ENCODE measurements at places on chromosomes 7 and 10. TPM values are rescaled to one million over a fixed set of nuclear protein-coding genes. Genes with fewer than 3 reads are reported as not detected.

- DNase-seq = peak; percentile 83
These were observed 109.9 kb downstream of the AHR start for GRCh38 chr7:17408245-17408903.

GRCh38 chr7:95213809-95214492 lies 110.4 kb downstream of the PON1 start:
- peak; percentile 56 for DNase-seq

Gene AKR1C2
- total RNA-seq = 24.7 TPM

GRCh38 chr7:30548845-30549244 lies 44.2 kb upstream of the GGCT start:
- peak; percentile 81 for DNase-seq

- no peak for DNase-seq
These were observed 216.9 kb downstream of the DYNC1I1 start for GRCh38 chr7:95989301-95989700.

- DNase-seq = peak; percentile 98
These were observed at the start of gene CCSER2 for GRCh38 chr10:84328418-84329195. TSS of gene CCSER2 (plus strand) at chr10:84328589. CDS start at chr10:84371053, 42,464 bp downstream.

Gene LIPM
- total RNA-seq = not detected

DNA sequence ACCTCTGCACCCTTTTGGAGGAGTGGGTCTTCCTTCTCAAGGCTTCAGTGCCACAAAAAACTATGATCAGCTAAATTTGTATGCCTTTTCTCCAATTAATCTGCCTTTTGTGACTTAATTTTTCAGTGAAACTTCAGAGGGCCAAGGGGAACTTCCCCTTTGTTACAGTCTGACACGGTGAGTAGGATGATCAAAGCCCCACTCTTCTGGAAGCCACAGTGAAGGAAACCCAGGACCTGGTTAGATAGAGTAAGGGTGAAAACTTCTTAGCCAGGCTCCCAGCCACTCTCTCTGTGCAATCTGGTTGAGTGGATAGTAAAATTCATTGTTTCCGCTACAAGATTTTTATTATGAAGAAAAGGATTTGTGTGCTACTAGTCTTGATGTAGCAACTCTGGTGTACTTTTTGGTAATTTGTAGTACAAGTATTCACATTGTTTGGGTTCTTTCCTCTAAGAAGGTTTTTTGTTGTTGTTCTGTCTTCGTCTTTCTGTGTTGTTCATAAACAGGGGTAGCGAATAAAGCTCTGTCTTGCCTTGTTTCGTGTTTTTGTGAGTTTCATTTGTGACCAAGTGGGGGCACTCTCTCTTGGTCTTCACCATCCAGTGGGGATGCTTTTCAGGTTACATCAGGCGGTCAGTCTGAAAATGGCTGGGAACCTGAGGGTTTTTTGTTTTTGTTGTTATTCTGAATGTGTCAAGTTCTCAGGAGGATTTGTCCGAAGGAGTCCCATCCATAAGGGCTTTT lies 268.5 kb upstream of the NPSR1 start:
- DNase-seq = no peak

DNA sequence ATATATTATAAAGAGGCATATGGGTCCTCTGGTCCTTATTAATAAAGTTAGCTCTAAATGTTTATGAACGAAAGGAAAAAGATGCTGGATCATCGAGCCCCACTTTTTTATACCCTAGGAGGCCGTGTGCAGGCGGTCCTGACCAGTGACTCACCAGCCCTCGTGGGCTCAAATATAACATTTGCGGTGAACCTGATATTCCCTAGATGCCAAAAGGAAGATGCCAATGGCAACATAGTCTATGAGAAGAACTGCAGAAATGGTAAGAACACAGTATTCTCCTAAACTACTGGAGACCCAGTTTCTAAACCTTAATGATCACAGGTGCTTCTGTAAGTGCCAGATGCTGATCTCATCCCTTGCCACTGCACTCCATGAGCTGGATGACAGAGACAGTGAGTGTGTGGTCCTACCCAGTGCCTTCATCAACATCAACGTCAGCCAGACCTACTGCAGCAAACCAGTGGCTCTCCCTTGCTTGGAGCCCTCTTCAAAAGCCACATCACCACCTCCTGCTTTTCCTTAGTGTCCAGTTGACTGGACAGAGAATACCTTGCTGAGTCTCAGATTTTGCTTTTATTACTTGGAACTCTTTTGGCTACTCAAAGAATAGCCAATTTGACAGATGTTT lies 7.6 kb downstream of the GPNMB start:
- DNase-seq = no peak

DNA sequence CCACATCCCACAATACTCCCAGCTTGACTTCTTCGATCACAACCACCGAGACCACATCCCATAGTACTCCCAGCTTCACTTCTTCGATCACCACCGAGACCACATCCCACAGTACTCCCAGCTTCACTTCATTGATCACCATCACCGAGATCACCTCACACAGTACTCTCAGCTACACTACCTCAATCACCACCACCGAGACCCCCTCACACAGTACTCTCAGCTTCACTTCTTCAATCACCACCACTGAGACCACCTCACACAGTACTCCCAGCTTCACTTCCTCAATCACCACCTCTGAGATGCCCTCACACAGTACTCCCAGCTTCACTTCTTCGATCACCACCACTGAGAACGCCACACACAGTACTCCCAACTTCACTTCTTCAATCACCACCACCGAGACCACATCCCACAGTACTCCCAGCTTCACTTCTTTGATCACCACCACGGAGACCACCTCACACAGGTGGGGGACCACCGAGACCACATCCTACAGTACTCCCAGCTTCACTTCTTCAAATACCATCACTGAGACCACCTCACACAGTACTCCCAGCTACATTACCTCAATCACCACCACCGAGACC lies 8.6 kb downstream of the MUC3A start:
- DNase-seq = no peak

Gene SLC26A5
- total RNA-seq = not detected

DNA sequence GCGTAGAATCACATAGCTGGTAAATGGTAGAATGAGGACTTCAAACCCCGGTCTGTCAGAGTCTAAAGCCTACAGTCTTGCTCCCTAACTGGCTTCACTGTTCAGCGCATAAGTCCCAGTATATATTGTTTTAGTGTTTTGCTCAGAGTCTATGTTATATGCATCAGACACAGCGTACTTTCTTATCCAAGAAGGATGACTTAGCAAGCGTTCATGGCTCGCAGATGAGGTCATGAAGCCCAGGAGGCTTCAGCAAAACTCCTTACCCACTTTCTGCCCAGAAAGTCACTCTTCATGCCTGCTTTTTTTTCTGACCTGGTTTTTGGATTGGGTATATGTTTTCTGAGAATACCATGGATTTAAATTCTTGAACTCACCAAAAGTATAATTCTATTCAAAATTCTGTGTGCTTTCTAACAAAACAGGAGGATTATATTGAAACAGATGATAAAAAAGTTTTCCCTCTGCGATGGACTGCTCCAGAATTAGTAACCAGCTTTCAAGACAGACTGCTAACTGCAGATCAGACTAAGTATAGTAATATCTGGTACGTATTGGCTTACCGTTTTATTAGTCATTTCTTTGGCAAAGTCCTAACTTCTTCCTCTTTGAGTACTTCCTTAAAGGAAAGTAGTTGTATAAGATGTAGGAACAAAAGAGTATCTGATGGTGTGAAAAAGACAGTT lies 24.6 kb upstream of the BHLHA15 start:
- DNase-seq = no peak

Gene ICA1
- 12.8 TPM for total RNA-seq

DNA sequence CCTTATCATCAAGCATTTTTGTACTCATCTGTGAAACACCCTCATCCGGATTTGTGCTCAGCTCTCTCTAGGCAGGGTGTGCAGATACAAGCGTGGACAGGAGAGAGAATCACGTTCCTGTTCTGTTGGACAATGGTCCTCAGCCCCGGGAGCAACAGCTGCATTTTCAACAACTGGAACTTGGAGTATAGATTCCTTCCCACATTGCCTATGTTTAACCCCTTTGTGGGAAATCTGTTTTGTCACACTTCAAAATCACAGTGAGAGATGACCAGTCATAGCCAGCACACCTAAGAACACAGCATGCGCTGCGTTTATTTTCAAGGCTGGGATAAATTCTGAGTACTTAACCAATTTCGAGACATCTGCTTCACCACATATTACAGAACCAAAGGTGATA lies 32.5 kb downstream of the MAP3K8 start:
- DNase-seq = no peak

Gene PLA2G12B
- not detected for total RNA-seq

GRCh38 chr7:38367301-38367890 lies 94.0 kb upstream of the TARP start:
- no peak for DNase-seq

- DNase-seq = no peak
These were observed 253.1 kb downstream of the GRID1 start for GRCh38 chr10:86113501-86113900.

- DNase-seq = no peak
These were observed 415.3 kb upstream of the PRKCQ start for GRCh38 chr10:6995341-6995740.

DNA sequence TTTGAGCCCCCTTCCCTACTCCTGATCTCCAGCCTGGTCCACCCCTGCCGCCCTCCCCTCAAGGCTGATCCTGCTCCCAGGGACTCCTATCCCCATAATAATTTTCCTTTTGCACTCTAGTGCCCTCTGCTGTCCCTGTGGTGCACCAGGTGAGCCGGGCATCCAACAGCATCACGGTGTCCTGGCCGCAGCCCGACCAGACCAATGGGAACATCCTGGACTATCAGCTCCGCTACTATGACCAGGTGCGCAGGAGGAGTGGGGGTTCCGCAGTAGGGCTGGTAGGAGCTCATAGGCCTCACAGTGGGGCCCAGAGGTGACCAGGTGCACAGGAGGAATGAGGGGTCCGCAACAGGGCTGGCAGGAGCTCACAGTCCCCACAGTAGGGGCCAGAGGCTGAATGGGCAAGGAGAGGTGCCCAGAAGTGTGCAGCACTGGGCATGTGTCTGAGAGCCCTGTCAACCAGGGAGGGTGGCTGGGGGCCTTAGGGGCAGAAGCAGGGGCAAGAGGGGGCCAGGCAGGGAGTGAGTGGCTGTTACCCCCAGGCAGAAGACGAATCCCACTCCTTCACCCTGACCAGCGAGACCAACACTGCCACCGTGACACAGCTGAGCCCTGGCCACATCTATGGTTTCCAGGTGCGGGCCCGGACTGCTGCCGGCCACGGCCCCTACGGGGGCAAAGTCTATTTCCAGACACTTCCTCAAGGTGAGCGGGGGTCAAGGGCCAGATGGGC lies 11.7 kb downstream of the EPHB6 start:
- DNase-seq = no peak

DNA sequence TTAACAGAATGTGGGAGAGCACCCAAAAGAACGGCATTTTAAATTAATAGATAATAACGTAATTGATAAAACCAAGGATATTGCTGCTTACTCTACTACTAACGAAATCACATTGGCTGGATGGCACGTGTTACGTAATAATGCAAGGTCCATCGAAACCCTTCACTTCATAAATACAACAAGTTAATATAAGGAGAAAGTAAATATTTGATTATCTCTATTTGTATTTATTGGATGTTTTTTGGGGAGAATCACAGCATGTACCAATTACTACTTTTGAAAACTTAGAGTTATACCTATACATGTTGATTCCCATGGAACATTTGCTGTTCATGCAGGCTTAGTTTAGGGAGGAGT lies 1.6 kb downstream of the PRKG1 start:
- no peak for DNase-seq

Gene PPP1R9A
- 15.7 TPM for total RNA-seq

DNA sequence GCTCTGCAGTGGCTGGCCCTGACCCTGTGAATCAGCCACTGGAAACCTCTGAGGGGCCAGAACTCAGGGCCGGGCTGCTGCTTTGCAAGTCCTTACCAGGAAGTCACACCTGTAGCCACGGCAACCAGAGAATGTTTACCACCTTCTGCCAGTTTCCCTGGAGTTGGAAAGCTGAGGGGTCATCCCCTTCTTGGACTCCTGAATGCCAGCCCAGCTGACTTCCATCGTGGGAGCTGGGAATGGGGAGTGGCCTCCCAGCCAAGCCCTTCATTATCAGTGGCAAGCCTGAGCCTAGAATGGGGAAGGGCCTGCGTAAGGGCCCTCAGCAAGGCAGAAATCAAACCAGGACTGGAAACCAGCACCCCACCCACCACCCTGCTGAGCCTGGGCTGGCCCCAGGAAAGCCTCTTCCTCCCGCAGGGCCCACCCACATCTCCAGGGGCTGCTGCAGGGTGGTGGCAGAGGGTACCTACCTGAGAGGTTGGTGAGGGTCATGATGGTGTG lies 6.5 kb upstream of the CRHR2 start:
- DNase-seq = no peak

Gene NACAD
- total RNA-seq = 7.8 TPM

Gene PNLIPRP3
- total RNA-seq = not detected

DNA sequence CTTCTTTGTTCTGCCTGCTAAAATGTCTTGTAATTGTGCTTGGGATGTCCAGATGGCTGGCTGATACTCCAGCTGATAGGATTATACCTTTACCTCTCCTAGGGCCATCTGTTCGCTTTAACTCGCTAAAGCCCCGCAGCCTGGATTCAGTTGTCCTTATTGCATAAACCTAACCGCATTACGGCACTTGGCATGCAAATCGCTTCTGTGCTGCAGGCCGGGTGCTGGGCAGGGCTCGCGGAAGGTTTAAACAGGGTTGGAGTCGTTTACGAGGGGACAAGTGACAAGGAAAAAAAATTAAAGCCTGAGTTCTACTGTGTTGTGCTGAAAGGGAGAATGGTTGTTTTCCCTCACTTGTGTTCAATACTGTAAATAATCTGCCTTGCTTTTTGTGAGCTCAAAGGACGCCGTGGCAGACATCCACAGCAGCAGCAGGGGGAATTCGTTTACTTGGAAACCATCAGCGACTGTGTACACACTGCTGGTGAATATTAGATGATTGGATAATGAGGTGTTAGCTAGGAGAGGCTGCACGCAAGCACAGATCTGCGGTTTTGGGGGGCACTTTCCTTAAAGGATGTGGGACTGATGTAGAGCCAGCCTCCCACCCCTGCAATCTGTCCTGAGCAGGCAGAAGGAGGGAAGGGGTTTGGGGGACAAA lies 93.0 kb downstream of the EBF3 start:
- no peak for DNase-seq

Gene UCN3
- not detected for total RNA-seq

- no peak for DNase-seq
These were observed 108.2 kb downstream of the PTPN20 start for GRCh38 chr10:47019155-47020145.

Gene C10orf67
- 0.44 TPM for total RNA-seq

Gene HOXA5
- 18.3 TPM for total RNA-seq

DNA sequence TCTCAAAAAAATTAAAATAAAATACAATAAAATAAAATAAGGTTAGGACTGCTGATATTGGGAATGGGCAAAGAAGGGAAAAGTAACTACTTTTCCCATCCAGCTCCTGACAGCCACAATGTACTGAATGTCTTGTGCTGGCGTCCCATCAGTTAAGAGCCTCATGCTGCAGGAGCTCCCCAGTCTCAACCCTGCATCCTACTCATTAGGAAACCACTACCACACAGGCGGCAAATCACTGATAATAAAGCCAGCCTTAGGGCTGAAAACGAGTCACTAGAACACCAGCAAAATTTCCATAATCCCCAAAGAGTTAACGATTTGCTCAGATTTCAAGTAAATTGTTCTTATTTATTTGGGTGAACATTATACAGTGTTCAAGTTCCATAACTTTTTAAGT lies 4.3 kb downstream of the YWHAG start:
- no peak for DNase-seq
